ENCODE measurements at places on chromosomes 6 and 20. TPM values are rescaled to one million over a fixed set of nuclear protein-coding genes. Genes with fewer than 3 reads are reported as not detected.

Gene TBXT
- not detected for total RNA-seq

Gene NOTCH4
- 22.4 TPM for total RNA-seq

Gene OLIG3
- total RNA-seq: not detected

Gene SYTL3
- 4.4 TPM for total RNA-seq

Gene NECAB3
- total RNA-seq: 59.9 TPM

Gene SF3B5
- 122 TPM for total RNA-seq

Gene DAAM2
- total RNA-seq: 14.7 TPM

Gene MATN4
- not detected for total RNA-seq

Gene DHX35
- total RNA-seq: 8.8 TPM

Gene CPNE5
- 63.5 TPM for total RNA-seq

Gene SLC17A3
- not detected for total RNA-seq

Gene RBBP9
- total RNA-seq: 5.1 TPM

Gene MAPK14
- 36.1 TPM for total RNA-seq

Gene ELOVL2
- 1.2 TPM for total RNA-seq

Gene METTL24
- 2.1 TPM for total RNA-seq

Gene NKAIN2
- total RNA-seq: 2.4 TPM

Measured in left cardiac atrium (tissue), 4 donors.